ENCODE measurements at places on chromosomes 6 and 20.

- DNase-seq: no peak
Measured at GRCh38 chr6:37492236-37492972, 7.3 kb downstream of the CCDC167 start.

- no peak for DNase-seq
Measured at GRCh38 chr6:160959726-160960435, 31.7 kb upstream of the MAP3K4 start.

GRCh38 chr6:118298476-118299427 is 249.3 kb upstream of the PLN start:
- DNase-seq: no peak

DNA sequence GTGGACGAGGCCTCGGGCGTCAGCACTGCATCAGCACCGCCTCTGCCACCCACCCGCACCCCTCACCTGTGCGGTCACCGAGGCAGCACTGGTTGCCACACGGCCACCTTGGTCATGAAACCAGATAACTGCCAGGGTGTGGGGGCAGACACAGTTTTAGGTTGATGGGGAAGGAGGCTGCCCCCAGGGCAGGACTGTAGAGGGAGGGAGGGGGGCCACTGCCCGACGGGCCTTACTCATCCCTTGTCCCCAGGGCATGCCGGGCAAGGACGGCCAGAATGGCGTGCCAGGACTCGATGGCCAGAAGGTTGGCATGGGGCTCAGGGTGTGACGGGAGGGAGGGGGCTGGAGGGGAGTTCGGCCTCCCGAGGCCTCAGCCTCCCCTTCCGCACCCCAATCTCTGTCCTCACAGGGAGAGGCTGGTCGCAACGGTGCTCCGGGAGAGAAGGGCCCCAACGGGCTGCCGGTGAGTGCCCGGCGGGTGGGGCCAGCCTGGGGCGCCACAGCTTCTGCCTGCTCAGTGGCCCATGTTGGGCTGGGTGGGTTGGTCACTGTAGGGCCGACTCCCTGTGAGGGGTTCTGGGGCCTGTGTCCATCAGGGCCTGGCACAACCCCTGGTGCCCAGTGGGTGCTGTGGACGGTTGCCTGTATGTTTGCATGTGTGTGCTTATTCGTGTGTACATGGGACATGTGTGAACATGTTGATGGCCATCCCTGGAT is 11.8 kb downstream of the COL9A3 start:
- DNase-seq: no peak

DNA sequence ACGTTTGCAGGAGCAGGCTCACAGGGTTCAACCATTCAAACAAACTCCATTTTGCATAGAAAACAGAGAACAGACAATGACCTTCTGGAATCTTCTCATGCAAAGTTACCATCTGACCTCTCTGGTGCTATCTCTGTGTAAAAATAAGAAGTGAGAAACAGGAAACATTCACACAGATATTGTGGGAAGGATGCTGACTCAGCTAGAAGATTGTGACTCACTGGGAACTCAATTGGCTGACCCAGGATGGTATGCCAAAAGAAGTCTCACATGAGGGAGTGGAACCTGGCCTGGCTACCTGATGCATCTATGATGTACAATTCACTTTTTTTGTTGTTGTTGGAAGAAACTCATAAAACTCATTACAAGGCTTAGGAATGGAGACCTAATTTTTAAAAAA is 61.1 kb upstream of the TBX18 start:
- DNase-seq: no peak

- DNase-seq: no peak
Measured at GRCh38 chr6:115120391-115120790, 777.6 kb upstream of the HS3ST5 start.

GRCh38 chr6:166703149-166703710 is 76.2 kb upstream of the RPS6KA2 start:
- no peak for DNase-seq

GRCh38 chr6:41222045-41222444 is 6.1 kb upstream of the TREML4 start:
- DNase-seq: no peak

GRCh38 chr6:95091823-95092436 is 485.4 kb upstream of the MANEA start:
- no peak for DNase-seq
